H9 (cell line): ENCODE measurements at places on chromosomes 1 and 21. TPM values are rescaled to one million over a fixed set of nuclear protein-coding genes. Genes with fewer than 3 reads are reported as not detected.
A peak's percentile ranks its signal among the peaks of the same experiment; 100 is the strongest.

DNA sequence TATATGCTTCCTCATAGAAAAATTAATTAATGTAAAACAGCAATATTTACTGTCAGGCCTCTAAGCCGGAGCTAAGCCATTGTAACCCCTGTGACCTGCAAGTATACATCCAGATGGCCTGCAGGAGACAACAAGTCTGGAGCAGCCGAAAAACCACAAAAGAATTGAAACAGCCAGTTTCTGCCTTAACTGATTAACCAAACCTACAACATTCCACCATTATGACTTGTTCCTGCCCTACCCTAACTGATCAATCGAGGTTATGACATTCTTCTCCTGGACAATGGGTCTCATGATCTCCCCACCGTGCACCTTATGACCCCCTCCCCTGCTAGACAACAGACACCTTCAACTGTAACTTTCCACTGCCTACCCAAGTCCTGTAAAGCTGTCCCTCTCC is 205.8 kb upstream of the DUSP10 start:
- DNase-seq: no peak

DNA sequence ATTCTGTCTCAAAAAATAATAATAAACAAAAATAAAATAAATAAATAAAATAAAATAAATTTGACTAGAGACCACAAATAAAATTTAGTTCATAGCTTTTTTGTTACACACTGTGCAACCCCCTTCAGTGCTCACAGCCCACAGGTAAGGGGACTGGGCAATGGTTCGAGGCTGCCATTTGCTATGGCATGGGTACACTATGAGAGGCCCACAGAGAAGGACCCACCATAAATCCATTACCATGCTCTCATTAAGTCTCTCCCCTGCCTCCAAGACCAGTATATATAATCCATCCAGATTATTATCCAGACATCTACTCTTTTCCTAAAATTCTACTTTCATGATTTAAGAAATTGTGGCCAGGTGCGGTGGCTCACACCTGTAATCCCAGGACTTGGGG is 8.7 kb upstream of the RIT1 start:
- DNase-seq: no peak

DNA sequence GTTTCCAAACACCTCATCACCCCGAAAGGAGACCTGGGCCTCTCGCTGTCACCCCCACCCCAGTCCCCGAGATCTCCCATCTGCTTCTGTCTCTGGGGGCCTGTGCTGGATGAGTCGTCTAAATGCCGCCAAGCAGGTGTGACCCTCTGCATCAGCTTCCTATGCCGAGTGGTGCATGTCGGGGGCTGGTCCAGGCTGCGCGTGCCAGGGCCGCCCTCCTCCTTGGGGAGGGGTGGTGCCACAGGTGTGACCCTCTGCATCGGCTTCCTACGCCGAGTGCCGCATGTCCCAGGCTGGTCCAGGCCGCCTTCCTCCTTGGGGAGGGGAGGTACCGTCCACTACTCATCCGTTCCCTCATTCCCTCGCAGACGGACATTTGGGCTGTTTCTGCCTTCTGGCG is 115.7 kb downstream of the PRDM16 start:
- DNase-seq: no peak

DNA sequence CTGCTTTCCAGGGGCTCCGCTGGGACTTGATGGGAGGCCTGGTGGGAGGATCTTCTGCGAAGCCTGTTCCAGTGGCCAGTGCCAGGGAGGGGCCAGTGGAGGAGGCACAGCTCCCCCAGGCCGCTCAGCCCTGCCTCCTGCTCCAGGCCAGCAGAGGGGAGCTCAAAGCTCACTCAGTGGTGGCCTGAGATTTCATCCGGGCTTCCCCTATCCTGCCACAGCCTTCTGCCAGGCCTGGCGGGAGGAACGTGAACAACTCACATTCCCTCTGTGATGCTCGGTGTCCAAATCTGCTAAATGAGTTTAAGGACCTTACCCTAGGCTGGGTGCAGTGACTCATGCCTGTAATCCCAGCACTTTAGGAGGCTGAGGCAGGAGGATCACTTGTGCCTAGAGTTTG is 3.3 kb downstream of the CLCNKB start:
- DNase-seq: no peak

DNA sequence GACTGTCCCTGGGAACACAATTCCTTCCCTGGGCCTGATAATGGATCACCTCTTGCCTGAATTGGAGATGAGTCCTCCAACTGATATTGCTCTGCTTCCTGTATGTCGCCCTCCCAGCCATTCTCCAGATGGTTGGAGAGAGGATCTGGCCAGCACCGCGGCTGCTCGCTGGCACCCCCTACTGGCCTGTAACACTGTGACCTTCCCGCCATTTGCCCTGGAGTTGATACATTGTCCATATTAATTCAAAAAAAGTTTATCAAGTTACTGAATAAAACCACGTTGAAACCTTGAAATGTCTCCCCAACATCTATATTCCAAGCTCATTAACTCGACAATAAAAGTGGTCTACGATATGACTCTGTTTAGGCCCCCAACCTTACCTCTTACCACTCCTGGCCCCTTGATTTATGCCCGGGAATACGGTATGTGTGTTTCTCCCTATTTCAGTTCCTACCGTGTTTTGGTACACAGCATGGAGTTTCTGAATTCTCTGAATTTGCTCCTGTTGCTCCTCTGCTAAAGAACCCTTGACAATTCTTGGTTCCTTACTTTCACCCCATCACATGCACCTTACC is 241.8 kb upstream of the KIAA0040 start:
- DNase-seq: peak; percentile 56

- no peak for DNase-seq
Observed at GRCh38 chr1:235025422-235025984, 103.1 kb downstream of the TOMM20 start.

- no peak for DNase-seq
Observed at GRCh38 chr1:171357179-171357578, 43.2 kb downstream of the FMO4 start.

DNA sequence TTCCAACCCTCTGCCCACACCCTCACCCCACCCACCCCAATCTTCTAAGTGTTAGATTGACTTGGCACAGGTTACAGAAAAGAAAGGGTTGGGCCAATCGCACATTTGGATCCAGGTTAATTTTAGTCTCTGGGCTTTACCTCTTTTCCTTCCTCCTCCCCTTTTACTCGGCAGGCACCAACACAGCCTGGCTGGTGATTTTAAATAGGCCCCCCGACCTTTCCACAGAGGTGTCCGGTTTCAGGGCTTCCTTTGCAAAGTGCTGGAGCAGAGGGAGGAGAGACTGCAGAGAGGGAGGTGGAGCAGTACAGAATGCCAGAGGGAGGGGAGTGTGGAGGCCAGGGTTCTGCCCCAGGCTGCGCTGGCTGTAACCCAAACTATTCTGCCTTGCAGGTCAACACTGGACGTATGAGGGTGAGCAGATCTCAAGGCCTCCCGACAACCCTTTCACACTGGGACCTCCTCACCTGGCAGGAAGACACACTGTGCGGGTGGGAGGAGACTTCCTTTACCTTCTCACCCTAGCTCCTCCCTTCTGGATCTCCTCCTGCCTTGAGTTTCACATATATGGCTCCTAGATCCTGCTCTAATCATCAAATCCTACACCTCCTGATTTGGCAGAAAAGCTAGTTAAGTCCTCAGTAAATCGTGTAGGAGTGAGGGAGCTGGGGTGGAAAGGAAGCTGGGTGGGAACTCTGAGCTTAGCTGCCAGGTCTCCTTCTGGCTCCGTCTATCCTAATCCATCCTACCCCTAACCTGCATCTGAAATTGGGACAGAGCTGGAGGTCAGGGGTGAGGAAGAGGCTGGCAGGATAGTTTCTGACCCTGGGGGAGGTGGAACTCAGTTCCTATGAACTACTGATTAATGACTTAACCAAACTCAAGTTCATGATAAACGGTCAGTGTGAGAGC is 2.4 kb downstream of the CA14 start:
- peak; percentile 91 for DNase-seq

DNA sequence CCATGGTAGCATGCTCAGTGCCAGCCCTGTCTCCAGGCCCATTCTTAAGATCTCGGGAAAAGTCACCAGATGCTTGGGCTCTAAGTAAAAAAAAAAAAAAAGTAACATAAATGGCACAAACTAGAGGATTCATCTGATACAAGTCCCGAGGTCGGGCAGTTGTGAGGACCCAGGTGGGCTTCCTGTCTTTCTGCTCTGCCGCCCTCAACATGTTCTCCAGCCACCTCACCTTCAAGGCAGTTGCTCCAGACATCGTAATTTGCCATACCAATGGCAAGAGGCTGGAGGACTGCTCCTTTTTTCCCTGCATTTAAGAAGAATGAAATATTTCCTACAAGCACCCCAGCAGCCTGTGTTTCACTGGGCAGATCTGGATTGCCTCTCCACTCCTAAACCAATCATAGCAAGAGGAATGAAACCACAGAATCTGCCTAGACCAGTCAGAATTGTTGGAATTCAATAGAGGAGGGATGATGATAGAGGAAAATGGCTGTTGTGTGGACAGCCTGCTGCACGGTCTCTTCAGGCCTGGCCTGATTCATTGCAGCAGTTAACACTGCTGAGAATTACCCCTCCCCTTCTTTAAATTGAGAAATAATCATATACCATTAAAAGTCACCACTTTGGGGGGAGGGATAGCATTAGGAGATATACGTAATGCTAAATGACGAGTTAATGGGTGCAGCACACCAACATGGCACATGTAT is 5.4 kb downstream of the HMGN2 start:
- DNase-seq: no peak

DNA sequence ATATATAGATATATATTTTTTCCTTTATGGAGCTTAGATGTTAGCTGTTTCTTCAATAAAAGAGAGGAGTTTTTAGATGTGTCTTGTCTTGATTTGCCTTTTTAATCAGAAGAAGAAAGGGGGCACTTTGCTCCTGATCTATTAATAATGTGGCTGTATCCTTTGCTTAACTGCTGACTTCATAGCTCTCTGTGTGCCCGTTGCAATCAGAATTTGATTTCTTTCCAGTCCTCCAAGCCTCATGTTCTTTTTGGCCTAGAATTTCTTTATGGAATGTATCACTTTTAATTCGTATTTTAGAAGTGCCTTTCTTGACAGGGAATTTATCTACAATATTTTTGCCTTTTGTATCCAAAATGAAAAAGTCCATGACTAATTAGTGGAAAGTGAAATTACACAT is 85.3 kb downstream of the C1orf21 start:
- no peak for DNase-seq

GRCh38 chr1:109669246-109669948 is 1.5 kb downstream of the GSTM2 start:
- no peak for DNase-seq

- DNase-seq: no peak
Observed at GRCh38 chr1:207858281-207858680, 52.6 kb downstream of the CD34 start.

GRCh38 chr1:177798614-177799013 is 171.2 kb downstream of the SEC16B start:
- no peak for DNase-seq

GRCh38 chr1:67741121-67741520 is 56.1 kb downstream of the GADD45A start:
- DNase-seq: no peak

DNA sequence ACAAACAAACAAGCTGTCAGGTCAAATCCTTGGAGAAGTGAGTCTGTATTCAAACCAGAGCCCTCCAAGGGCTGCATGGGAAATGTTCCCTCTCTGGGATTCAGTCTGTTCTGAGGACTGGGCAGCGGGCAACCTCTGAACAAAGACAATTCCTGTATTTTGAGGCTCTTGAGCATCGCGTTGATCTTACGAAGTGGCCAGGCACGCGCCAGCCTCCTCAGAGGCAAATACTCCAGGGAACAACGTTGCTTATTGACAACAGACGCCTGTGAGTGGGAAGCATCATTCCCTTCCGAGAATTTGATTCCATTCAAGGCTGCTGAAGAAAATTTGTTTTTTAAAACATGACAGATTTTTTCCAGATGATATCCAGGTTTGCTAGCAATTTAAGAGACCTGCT is 20.0 kb upstream of the TACSTD2 start:
- DNase-seq: no peak

DNA sequence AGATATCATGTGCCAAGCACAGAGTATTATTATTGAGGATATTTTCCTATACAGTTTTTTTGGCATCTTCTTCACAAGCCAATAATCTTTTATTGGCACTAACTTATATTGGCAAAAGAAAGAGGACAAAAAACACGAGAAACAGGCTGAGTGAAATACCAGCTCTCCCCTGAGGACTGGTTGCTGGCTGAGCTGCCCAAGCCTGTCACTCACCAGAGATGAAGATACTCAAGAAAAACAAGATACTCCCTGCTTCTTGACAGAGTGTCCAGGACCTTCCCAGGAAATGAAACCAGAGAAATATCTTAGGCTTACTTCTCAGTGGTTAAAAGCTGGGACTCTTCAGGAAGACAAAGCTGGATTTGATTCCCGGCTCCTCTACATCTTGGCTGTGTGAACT is 35.9 kb upstream of the ATP1B1 start:
- no peak for DNase-seq

DNA sequence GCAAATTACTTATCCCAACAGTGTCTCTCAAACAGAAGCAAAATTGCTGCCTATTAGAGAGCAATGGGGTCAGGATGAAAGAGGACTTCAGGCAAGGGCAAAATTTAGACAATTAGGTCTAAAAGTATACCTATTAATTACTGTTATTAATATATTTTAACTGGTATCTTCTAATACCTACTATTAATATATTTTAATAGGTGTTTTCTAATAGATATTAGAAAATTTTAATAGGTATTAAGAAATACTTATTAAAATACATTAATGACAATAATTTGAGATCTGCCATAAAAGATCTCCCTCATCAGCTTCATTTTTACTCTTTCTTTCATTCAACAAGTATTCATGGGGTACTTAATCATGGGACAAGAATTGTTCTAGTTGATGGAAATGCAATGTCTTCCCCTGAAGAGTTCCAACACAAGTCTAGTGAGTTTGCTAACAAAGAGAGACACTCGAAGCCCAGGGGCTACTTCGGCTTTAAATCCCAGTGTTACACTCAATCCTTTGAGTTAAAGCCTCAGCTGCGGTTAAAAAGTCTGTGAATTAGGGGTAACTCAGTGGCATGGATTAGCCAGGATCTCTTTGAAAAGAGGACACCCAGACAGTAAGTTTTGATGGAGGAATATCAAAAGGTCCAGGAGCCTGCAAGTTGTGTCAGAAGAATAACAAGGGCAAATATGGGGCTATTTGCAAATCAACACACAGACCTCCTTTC is 44.1 kb downstream of the STYXL2 start:
- DNase-seq: no peak

- DNase-seq: no peak
Observed at GRCh38 chr1:194394676-194395075, 1208.3 kb upstream of the B3GALT2 start.

DNA sequence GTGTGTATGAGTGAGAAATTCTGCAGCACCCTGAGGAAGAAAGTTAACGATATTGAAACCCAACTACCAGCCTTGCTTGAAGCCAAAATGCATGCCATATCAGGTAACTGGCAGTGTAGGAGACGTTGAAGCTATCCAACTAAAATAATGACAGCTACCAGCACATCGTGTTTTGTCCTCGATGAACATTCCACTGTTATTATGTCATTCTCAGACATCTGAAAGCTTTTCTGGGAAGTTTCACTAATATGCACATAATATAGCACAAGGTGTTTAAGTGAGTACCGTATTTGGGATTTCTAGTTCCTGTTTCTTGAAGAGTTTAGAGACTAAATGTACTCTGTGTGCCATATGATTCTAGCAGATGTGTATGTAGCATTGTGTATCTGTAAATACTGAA is 173.5 kb downstream of the DISC1 start:
- no peak for DNase-seq

TXNIP gene
- total RNA-seq: 20.8 and 23.2 TPM in 2 replicates

MRPL55 gene
- 56.9 and 62.3 TPM in 2 replicates for total RNA-seq

WDR64 gene
- not detected in 2 replicates for total RNA-seq

KRTAP13-3 gene
- total RNA-seq: not detected in 2 replicates

OR6K3 gene
- not detected in 2 replicates for total RNA-seq

CLDN17 gene
- total RNA-seq: not detected in 2 replicates

GBP1 gene
- total RNA-seq: not detected in 2 replicates

RNASEL gene
- total RNA-seq: 0.57 and 0.63 TPM in 2 replicates

CD1B gene
- not detected in 2 replicates for total RNA-seq

NCAM2 gene
- total RNA-seq: 2.2 and 2.6 TPM in 2 replicates

NBPF20 gene
- 0.22 and 0.28 TPM in 2 replicates for total RNA-seq
